Immature natural killer cell (primary cell): ENCODE measurements at places on chromosomes 13 and 19.
A peak's percentile ranks its signal among the peaks of the same experiment; 100 is the strongest.

DNA sequence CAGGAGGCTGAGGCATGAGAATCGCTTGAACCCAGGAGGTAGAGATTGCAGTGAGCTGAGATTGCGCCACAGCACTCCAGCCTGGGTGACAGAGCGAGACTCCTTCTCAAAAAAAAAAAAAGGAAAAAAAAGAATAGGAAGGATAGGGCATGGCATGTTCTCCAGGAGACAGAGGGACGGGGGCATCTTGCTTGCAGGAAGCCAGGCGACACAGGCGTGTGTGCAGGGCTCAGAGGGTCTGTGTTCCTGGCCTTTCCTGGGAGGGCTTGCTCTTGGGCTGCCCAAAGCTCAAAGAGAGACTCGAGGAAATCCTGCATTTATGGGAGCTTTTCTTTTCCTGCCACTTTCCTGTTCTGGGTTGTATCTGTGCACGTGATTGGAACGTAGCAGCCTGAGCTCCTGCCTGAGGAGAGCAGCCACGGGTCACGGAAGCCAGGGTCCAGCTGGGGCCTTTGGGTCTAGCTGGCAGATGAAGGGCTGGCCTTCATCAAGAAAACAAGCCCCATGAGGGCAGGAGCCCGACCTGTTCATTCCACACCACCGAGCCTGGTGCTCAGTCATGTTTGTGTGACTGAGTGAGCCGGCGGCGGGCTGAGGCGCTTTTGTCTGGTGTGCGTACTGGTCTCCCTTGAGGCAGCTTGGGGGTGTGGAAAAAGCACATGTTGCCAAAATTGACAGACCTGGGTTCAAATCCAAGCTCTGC, 44.5 kb downstream of the CAPN12 start:
- DNase-seq, result no peak

GRCh38 chr13:33193428-33193974, 92.1 kb downstream of the STARD13 start:
- no peak for DNase-seq

DNA sequence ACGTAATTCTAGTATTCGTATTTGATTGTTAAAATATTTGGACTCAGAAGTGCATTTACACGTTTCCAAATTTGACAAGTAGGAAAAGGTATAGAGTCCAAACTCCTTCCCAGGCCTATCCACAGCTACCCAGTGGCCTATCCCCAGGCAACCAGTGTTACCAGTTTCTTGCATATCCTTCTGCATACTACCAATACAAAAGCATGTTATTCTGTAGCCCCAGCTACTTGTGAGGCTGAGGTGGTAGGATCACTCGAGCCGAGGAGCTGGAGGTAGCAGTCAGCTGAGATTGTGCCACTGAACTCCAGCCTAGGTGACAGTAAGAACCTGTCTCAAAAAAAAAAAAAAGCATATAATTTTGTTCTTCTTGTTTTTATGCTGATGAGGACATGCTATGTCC, 67.1 kb downstream of the LRCH1 start:
- no peak for DNase-seq

DNA sequence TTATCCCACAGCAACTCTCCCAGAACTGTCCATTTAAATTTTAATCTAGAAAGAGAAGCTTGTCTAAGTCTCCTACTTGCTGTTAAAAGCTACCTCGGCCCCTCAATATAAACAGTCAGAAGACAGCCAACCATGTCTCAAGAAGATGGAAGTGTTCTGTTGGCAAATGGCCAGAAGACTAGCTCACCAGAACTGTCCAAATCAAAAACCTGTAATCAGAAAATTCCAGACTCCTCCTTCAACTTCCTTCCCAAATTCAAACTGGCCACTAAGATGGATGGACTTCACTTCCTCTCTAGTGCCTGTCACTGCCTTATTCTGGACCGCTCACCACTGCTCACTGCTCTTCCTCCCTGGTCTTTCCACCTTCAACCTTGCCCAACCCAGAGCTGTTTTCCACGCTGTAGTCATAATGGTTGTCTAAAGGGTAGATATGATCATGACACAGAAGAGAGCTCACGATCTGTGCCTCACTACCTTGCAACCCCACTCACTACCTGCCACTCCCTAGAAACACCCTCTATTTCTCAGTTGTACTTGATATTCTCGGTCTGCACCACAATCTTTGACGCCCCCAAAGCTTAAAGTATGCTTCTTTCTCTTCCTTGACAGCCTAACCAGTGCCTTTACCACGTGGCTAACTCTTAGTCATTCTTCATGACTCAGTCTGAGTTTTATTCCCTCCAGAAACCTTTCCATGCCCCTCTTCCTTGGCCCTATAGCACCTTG, 9.2 kb downstream of the FGF14 start:
- no peak for DNase-seq

- no peak for DNase-seq
These were observed 23.8 kb downstream of the VAV1 start for GRCh38 chr19:6796278-6796677.

GRCh38 chr13:28551498-28551895, 56.6 kb upstream of the FLT1 start:
- no peak for DNase-seq

GRCh38 chr13:99165753-99166587, 34.7 kb upstream of the UBAC2 start:
- DNase-seq, result no peak

DNA sequence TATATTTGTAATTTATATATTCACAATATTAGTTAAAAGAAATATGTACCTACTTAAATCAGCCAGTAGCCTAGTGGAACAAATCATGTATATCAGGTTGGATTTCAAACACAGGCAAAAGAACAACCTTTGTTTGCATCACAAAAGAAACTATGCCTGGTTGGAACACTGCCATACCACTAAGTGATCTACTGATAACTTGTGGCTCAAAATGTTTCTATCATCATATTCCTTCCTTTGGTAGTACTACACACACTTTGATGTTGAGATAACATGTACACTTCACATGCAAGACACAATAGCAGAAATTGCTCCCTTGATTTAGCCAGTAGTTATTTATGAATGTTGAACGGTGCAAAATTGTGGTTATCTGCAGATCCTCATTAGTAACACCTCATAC, 146.0 kb upstream of the GPC6 start:
- DNase-seq, result no peak

DNA sequence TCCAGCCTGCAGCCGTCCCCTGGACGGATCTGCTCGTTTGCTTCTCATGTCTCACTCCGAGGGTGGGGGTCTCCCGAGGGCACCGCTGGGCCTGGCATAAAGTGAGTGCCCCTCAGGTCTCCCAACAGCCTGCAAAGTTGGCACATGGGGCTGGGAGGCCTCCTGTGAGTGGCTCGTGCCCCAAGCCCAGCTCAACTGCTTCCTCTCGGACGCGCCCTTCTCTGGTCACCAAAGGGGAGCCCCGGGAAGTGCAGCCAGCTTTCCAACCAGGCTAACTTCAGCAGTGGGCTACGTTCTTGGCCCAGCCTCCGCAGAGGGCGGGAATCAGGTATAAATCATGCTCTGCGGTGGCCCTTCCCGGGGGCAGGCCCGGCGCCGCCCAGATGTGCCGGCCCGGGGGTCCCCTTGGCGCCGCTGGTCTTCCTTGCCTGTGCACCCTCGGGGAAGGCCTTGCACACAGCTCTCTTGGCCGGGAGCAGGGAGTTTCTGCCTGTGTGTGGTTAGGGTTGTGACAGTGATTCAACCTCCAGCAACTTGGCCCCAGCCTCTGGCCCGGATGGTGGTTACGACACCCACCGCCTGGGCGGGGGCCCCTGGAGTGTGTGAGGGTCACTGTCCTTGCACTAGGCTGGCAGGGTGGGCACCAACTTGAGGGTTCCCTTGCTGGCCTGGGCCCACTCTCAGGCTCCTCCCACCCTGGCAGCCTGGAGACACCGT, 20.7 kb downstream of the CEBPG start:
- DNase-seq, result no peak

DNA sequence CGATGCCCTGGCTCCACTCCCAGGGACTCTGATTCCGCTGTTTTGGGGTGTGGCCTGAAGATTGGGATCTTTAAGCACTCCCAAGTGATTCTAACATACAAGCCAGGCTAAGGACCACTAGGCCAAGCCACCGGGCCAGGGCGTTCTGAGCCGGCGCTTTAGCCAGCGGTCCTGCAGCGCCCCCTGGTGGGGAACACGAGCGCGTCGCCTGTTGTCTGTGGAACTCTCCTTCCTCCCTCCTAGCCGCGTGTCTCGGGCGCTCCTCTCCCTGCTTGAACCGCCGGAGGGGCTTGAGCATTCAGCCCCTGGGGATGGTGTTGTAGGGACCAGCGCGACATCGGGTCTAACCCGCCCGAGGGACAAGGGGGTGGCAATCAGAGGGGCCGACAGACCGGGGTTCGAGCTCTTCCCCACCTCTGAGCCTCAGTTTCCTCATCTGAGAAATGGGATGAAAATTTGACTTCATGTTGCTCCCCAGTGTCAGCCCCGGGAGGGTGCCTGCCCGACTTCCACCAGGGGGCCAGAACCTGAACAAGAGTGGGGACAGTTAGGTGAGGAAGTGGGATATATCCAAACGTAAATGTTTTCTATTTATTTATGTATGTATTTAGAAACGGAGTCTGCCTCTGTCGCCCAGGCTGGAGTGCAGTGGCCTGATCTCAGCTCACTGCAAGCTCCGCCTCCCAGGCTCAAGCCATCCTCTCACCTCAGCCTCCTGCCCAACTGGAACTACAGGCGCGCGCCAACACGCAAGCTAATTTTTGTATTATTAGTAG, 18.0 kb upstream of the PNMA8B start:
- peak; percentile 54 for DNase-seq

- no peak for DNase-seq
These were observed 1158.5 kb downstream of the PCDH9 start for GRCh38 chr13:66071608-66072007.

- no peak for DNase-seq
These were observed 29.1 kb upstream of the DCLK1 start for GRCh38 chr13:36160297-36160696.

- no peak for DNase-seq
These were observed 7.5 kb downstream of the ARHGEF7 start for GRCh38 chr13:111122631-111123030.

DNA sequence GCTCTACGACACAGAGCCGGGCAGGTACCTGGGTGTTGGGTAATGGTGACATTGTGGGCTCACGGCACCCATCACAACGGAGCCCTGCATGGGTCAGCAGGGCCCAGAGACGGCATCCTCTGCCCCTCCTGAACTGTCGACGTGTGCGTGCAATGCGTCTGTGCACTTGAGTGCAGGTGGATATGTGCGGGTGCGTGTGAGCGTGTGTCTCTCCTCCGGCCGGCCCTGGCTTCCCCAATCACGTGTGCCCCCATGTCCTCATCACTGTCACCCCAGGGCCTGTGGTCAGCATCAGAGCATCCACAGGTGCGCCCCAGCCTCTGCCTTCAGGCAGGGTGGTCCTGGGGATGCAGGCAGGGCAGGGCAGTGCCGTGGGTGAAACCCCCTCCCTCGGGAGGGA, 37.2 kb upstream of the TPM4 start:
- DNase-seq, result no peak

DNA sequence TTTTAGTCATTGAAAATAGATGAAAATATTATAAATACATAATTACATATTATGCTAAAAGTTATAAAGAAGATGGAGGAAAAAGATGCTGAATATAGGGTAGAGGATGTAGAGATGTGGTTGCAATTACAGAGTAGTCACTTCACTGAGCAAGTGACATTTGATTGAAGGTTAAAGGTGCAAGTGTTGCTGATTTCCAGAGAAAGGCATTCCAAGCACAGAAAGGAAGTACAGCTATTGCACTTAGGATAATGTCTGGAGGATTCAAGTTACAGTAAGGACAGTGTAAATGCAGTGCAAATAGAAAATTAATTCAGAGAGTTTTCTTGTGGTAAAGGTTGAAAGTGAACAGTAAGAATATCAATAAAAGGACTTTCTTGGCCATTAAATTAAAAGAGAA, 1721.8 kb downstream of the PCDH9 start:
- DNase-seq, result no peak

GRCh38 chr13:73228546-73228945, 169.7 kb downstream of the KLF5 start:
- peak; percentile 39 for DNase-seq

- peak; percentile 28 for DNase-seq
These were observed 310.9 kb downstream of the ZNF536 start for GRCh38 chr19:30682999-30683536.

- DNase-seq, result no peak
These were observed 506 bp upstream of the AP1M1 start for GRCh38 chr19:16197188-16197621.

DNA sequence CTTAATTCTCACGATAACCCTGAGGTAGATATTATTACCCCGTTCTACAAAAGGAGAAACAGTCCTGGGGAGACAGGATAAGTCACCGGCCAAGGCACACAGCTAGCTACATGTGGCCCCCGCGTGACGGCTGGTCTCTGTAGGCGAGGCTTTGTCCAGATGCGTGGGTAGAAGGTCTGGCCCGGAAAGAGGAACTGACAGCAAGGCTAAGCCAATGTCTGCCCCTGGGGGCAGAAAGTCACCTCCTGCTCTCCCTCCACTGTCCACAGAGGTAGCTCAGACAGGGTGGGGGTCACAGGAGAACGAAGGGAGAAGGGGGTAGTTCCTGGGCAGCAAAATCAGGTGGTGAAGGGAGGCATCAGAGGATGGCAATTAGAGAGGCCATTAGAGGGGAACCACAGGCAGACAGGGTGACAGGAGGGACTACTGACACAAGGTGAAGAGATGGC, 1.8 kb downstream of the APOC4 start:
- no peak for DNase-seq

DNA sequence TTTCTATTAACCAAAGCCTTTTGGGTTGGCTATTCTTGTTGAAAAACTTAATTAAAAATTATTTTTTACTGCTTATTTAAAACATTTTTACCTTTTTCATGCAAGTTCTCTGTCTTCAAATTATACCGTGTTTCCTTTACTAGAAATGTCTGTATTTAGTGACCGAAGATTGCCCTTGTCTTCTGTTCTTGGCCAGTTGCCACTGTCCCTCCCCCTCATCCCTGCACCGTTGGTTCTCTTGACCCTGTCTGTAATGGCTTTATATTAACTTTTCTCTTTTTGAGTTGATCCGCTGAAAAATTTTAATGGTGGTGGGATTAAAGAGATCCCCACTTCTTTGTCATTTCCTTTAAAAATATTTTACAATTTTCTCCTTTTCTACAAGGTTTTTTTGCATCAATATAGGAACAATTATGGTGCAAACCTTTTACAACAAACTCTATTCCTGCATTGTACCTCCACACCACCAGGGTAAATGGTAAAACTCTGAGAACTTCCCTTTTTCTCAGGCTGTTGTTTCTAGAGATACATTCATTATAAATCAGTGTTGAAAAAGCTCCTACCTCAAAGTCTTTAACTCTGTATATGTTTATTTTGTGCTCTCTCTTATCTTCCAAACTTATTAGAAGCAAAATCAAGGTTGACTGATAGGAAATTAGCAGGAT, 12.9 kb upstream of the RNF113B start:
- DNase-seq, result no peak

- DNase-seq, result no peak
These were observed 45.8 kb upstream of the RCBTB2 start for GRCh38 chr13:48578516-48579164.

DNA sequence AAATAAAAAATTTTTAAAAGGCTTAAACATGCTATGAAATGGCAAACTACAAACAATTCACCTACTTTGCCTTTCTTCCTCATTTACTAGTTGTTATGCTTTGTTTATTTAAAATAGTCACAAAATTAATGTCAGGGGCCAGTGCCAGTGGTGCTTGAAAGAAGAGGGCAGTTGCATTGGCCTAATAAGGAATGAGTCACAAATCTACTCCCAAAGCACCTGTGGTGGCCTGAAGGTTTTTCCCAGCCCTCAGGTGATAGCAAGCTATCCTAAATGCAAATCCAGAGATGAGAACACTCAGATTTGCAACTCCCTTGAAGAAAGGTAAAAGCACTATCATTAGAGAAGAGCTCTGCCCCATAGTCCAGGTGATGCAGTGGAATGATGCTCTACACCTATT, 103.6 kb downstream of the MBNL2 start:
- no peak for DNase-seq
